ENCODE measurements at places on chromosomes 2 and 18.

- no peak for DNase-seq
Observed at GRCh38 chr2:67879586-67880290, 183.1 kb downstream of the C1D start.

DNA sequence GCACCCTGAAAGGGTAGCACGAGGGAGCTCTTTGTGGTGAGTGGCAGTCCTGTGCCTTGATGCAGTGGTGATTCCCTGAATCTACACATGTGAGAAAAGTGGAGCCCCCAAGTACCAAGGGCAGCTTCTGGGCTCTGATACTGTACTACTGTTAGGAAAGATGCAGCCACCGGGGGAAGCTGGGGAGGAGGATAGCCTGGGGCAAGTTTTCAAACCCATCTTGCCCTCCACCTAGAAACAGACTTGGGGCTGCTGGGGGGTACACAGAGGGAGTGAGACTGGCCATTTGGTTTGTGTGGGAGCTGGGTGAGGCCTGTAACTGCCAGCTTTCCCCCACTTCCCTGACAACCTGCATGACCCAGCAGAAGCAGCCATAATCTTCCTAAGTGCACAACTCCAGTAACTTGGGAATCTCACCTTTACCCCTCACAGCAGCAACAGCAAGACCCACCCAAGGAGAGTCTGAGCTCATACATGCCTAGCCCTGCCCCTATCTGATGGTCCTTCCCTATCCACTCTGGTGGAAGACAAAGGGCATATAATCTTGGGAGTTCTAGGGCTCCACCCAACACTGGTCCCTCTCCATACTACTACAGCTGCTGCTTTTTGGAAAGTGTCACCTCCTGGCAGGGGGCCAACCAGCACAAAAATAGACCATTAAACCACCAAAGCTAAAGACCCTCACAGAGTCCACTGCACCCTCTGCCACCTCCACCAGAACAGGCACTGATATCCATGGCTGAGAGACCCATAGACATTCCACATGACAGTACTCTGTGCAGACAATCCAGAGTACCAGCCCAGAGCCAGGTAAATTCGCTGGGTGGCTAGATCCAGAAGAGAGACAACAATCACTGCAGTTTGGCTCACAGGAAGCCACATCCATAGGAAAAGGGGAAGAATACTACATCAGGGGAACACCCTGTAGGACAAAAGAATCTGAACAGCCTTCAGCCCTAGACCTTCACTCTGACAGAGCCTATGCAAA is 8.2 kb downstream of the MALL start:
- no peak for DNase-seq

DNA sequence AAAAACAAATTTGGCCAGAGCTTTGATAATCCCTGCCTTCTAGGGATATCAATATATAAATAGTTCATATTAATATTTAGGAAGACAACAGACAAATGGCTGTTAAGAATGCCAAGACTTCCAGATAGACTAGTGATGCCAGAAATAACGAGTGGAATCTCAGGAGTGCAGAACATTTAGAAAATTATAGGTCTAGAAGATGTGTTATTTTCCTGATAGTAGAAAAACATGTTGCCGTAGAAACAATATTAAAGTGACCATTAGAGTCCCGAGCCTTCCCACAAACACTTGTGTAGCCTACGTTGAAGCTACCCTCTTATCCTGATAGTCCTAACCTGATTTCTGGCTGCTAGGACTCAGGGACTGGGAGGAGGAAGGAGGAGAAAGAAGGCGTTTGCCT is 54.3 kb upstream of the ITGA6 start:
- no peak for DNase-seq

GRCh38 chr2:128237081-128237534 is 81.6 kb downstream of the HS6ST1 start:
- DNase-seq: no peak

DNA sequence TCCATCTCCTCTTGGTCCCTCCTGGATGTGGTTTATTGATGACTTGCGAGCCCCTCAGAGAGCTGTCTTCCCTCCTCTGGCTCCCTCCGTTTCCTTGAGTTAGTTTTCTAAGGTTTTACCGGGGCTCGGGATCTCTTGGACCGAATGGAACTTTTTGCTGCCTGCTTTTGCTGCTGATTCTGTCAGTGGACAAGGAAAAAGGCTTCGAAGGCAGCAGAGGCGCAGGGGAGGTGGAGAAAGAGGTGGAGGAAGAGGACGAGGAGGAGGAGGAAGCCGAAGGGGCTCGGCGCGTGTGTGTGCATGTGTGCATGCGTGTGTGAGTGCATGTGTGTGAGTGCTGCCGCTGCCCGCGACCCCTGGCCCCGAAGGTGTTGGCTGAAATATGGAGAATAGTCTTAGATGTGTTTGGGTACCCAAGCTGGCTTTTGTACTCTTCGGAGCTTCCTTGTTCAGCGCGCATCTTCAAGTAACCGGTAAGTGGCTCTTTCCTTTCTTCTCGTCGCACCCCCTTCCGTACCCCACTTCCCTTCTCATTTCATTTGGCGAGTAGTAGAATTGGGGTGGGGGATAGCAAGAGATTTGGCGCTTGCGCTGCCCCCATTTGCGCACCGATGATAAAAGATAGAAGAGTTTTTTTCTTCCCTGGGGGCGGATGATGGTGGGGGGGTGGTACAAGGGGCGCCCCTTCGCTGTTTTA is 557 bp downstream of the DCC start:
- DNase-seq: no peak

GRCh38 chr2:71669628-71670429 is 216.5 kb downstream of the DYSF start:
- DNase-seq: no peak

Measured in CD4-positive, alpha-beta T cell treated with Interleukin-17A for 4 hours (primary cell).